Jurkat, Clone E6-1 (cell line): ENCODE measurements at places on chromosomes 1 and 21.

DNA sequence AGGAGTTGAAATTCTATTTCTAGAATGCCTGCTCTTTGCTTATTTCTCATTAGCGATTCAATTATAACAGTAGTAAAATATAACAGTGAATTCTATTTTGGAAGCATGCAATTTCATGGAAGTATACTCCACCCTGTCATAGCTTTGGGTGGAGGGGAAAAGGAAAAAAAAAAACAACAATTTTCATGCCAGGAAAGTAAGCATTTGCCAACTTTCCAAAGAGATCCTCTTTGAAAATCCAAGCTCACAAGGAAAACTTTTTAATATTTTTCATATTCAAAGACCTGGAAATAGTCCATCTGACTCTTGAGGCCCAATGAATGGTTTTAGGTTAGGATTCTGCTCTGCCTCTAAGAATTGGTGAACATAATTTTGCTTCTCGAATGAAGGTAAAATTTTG lies 134.5 kb downstream of the PTPN14 start:
- no peak for DNase-seq

- DNase-seq: no peak
Measured at GRCh38 chr21:29293495-29293894, 5.2 kb upstream of the BACH1 start.

DNA sequence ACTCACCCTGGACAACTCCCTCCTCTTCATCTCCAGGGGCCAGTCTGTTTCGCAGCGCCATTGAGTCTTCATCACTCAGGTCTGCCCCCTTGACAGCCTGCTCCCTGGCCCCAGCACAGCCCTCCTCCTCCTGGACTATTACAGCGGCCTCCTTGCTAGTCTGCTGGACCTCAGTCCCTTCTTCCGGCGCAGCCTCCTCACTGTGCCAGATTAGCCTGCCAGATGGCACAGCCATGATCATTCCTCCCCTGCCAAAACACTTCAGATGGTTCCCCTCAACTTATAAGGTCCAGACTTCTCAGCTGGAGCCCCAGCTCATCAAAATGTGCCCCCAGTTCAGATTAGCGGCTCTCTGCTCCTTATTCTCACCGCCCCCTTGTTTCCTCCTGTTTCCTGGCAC lies 7.0 kb upstream of the CELSR2 start:
- DNase-seq: no peak

DNA sequence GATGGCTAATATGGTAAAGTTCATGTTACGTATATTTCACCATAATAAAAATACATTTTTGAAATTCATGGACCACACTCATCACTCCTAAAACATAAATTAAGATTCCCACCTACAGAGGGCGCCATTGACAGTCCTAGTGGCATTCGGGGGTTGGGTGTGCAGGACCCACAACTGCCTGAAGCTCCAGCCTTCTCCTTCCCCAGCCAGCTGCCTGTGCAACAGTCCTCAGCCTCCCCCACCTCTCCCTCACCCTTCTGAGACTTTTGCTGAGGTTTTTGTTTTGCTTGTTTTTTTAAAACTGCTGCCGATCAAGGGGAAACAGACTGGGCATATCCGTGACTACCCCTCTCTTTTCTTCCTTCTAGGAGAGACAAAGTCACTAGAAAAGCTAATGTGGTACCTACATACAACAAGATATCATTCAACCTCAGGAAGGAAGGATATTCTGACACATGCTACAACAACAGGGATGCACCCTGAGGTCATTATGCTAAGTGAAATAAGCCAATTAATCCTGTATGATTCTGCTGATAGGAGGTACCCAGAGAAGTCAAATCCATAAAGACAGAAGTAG lies 9.2 kb upstream of the EVA1C start:
- DNase-seq: peak; percentile 65

GRCh38 chr1:167442142-167442848 lies 76.0 kb downstream of the CD247 start:
- DNase-seq: peak; percentile 72

- no peak for DNase-seq
Measured at GRCh38 chr1:153958961-153959260, 499 bp upstream of the CRTC2 start.

DNA sequence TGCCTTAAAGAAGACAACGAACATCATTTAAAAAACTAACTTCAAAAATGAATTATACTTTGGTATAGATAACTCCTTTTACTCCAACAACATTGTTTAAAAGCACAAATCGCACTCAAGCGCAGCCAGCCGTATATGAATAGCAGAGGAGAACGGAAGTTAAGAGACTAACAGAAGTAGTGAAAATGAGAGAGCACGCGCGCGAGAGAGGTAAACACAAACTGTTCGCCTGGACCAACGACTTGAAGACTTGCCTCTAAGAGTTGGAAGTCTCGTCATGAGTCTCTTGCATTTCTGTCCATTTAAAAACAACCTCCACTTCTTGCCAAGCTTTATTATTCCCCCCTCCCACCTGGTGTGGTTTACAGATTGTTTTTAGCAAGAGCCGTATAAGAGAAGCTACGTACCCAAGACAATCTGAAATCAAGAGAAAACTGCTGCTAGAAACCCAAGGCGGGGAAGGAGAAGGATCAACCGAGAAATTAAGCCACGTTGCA lies 479 bp downstream of the SELENOF start:
- peak; percentile 37 for DNase-seq

DNA sequence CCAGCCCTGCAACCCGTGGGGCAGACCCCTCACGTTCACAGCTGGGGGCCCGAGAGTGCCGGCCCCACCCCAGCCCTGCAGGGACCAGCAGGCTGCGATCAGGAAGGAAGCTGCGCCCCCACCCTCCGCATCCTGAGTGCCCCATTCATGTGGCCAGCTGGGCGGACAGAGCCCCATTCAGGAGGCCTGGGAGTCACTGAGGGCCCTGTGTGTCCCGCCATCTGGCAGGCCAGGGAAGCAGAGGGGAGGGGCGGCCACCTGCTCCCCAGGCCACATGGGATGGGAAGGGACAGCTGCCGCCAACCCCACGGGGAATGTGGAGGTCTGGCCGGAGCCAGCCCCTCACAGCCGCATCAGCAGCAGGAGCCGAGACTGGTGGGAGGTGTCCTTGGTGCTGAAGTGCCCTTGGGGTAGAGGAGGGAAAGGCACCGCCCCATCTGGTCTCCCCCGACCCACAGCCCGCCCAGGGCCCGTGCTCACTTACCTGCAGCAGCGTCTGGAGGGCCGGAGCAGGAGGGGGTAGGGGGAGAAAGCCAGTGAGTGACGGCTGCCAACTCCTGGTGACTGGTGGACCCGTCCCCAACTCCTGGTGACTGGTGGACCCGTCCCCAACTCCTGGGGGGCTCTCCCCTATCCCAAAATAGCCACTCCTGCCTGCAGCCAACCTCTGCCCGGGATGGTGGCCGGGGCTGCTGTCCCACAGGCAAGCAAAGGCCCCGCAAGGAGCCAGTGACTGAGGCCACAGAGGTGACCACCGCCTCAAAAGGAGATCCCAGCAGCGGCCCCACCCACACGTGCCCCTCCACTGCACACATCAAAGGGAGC lies 8.7 kb downstream of the ACAP3 start:
- no peak for DNase-seq

- DNase-seq: peak; percentile 1
Measured at GRCh38 chr1:199460933-199461332, 566.6 kb upstream of the NR5A2 start.

DNA sequence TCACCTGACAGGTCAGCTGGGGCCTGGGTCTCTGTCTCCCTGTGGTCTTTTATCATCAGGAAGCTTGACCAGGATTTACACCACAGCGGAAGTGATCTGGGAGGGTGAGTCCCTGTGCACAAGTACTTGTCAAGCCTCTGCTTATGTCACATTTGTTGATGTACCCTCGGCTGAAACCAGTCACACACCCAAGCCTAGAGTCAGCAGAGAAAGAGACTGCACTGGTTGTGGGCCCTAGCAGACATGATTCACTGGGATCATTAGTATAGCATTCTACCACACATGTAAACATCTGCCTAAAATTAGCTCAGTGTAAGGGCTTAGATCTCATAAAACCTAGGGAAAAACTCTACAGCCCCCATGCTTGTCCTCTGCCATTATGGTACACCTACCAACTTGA lies 79.3 kb upstream of the LAMC2 start:
- no peak for DNase-seq

GRCh38 chr1:117188170-117188815 lies 22.4 kb downstream of the VTCN1 start:
- DNase-seq: no peak

GRCh38 chr1:12338017-12338416 lies 108.2 kb downstream of the VPS13D start:
- DNase-seq: no peak

DNA sequence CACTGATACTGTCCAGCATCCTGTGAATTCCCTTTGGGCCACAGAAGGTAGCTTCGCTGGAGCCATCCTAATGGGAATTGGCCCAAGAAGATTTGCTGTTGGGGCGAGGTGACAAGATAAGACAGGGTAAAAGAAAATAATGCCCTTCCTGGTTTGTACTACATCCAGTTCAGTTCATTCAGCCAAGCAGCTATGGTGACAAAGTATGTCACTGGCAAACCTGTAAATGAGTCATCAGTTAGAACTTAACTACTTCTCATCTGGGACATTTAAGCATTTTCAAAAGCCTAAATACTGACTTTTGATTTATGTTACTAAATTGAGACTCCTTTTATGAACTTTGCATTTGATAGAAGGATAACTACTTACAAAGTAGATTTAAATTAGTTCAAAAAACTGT lies 54.2 kb downstream of the WDR64 start:
- no peak for DNase-seq

DNA sequence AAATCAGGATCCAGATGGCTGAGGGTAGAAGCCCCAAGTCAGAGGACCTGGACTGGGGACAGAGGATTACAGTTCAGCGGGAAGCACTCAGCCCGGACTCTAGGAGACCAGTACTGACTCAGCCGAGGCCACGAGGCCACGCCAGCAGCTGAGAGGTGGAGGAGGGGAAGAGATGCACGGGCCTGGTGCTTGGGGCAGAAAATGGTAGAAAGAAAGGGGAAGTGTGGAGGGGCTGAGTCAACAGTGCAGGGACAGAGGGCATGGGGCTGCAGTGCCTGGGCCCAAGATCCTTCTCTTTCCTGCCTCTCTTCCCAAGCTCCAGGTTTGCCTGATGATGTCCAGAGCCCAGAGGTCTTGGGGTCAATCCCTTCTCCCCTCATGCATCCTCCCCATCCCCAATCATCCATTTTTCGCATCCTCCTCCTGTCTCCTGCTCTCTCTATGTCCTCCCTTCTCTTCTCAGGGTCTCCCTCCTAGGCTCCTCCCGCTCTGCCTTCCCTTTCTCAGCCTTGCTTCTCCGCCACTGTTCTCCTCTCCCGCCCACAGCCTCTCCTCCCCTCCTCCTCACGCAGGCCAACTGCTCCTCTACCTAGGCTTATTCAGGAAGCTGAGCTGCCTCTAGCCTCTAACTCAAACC lies 7.7 kb downstream of the ARHGEF2 start:
- DNase-seq: no peak

DNA sequence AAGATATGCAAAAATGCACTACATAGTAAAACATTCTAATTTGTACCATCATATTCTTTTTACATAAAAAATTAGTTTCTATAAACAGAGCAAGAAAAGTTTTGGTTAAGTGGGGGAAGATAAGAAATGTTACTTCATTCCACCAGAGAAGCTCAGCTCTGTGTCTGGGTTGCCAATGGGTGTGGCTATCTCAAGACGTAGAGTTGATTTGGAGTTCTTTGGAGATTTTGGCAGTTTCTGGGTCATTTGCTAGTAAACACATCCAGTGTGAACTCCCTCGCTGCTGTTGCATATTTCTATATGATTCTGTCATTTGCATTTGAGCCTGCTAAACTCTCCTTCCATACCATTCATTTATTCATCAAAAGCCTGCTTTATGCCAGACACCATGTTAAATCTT lies 7.2 kb downstream of the RGL1 start:
- no peak for DNase-seq

DNA sequence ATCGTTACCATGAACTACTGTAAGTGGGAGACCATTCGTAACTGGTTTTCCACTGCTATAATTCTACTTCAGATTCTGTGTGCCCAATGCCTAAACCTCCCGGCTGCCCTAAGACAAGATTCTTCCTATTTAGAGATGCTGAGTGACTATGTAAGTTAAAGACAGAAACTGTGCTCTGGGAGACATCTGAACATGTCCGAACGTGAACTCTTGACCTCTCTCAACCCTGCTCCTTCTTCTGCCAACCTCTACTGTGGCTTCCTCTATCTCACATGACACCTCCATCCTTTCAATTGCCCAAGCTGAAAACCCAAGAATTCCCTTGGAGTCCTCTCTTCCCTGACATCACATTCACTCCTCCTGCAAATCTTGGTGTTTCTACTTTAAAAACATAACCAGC lies 182.9 kb downstream of the AKT3 start:
- no peak for DNase-seq

- DNase-seq: no peak
Measured at GRCh38 chr1:226061841-226062557, 517 bp upstream of the H3-3A start.

DNA sequence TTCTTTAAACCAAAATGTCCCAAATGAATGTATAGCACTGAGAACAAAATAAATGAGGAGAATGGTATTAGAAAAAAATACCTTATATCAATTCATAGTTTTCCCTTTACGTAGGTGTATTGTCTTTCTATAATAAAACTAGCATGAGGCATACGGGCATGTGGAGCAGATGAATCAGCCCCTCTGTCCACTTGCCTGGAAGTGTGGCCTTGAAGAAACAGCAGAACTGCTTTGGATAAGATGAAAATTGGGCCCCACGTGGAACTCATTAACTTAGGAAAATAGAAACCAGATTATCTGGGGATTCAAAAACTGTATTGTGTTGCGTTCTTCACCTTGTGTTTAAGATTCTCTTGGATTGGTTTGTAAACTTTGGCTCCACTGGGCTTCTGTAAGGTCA lies 356.8 kb upstream of the B3GALT2 start:
- no peak for DNase-seq

- peak; percentile 12 for DNase-seq
Measured at GRCh38 chr1:50605186-50605875, 182.1 kb upstream of the DMRTA2 start.

GRCh38 chr1:115879977-115880376 lies 39.1 kb upstream of the NHLH2 start:
- peak; percentile 5 for DNase-seq

GRCh38 chr1:161816201-161816600 lies 50.1 kb downstream of the ATF6 start:
- DNase-seq: no peak

DNA sequence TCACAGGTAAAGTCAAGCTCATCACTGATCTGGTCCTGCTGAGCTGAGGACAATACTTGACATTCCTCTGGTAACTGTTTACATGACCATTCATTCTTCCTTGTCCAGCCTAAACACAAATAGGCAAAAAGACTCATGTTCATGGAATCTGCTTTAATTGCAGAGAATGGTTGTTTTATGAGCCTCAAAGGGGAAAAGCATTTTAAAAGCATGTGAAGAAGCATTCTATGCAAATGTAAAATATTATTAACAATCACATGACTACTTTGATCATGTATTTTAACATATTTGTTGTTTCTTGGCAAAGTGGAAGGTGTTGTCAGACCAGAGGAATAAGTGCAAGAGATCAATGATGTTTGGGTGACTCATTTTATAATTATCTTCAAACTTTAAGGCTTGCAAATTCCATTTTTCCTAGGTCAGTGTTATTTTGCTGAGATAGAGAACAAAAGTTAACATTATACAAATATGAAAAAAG lies 133.7 kb downstream of the RUNX1 start:
- no peak for DNase-seq
